ENCODE measurements at places on chromosomes 13 and 19.
A peak's percentile ranks its signal among the peaks of the same experiment; 100 is the strongest.

GRCh38 chr19:34232566-34233481 is 21.5 kb upstream of the GARRE1 start:
- DNase-seq, result peak; percentile 68

GRCh38 chr13:26992951-26993719 is 178.5 kb downstream of the USP12 start:
- no peak for DNase-seq

- DNase-seq, result no peak
Observed at GRCh38 chr19:39199025-39199424, 2.3 kb downstream of the NCCRP1 start.

- DNase-seq, result no peak
Observed at GRCh38 chr13:93411186-93411680, 184.6 kb downstream of the GPC6 start.

- no peak for DNase-seq
Observed at GRCh38 chr19:19745496-19746285, 12.8 kb upstream of the ZNF14 start.

DNA sequence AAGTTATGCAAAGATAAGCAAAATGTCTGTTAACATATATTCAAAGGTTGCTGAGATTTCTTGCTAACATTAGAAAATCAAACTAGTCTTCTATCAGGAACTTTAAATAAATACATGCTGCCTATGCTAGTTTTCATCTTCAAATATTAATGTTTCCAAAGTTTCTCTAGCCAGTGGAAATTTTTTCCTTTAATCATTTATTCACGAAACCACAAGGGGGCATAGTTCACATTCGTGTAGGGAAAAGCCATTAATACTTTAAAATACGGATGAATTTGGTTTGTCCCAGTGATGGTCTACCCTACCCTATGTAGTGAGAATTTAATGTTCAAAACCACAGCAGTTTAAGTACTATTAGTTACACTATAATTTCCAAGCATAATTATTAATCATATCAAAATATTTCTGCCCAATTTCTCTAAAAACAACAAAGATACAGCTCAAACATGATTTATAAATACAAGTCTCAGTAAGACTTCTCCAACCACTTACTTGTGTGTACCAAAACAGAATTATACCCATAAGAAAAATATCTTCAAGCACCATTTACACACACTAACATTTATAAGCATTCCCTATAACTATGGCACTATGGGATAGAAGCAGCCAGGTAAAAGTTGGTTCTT is 16.2 kb downstream of the NUFIP1 start:
- no peak for DNase-seq

DNA sequence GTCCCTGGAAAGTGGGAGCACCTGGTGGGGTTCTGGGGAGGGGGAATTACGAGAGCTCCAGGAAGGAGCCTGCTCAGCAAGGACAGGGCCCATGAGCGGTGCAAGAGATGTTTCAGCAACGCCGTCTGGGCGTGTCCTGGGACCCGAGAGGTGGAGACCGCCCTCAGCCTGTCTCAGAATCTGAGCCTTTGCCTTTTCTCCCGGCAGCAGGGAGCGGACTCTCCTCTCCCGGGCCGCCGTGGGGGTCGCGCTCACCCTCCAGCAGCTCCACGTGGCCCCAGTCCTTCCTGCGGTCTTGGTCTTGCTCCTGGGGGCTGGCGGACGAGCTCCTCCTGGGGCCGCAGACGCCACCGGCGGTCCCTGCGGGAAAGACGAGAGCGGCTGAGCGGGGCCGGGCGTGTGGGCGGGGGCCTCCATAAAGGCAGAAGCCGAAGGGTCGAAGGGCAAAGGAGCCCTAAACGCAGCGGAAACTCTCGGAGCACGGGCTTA is 714 bp downstream of the POLRMT start:
- DNase-seq, result peak; percentile 51

DNA sequence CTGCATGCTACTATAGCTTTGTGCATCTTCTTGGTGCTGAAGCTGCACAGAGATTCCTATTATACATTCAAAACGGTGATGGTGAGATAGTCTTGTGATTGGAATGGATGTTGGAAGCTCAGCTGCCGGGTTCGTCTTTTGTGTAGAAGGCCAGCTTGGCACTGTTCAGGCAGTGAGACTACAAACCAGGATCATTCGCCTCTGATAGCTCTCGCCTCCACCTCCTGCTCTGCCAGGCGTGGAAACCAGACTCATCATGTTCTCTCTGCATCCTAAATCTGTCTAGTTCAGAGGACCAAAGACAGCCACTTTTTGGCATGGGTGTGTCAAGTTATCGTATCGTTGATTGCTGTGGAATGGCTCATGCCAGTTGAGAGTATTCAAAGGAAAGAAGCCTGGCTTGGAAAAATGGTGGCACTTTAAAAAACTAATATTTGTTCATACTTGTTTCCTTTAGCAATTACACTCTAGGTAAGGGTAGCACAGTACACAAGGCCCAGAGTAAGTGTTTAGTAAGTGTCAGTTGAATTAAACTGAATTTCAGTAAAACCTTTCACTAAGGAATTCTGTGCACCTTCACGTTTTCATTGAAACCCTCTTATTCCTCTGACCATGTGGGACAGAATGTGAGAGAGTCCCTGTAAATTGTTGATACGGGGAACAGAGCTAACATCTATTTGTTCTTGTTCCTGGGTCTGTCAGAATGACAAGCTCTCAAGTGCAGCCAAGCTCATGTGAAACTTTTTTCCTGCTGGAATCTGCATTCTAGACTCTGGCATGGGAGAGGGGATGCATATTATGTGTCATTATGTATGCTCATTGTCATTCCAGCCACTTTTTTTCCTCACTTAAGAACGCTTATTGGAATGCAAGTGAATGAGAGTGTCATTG is 69.8 kb downstream of the DPY19L3 start:
- DNase-seq, result no peak

DNA sequence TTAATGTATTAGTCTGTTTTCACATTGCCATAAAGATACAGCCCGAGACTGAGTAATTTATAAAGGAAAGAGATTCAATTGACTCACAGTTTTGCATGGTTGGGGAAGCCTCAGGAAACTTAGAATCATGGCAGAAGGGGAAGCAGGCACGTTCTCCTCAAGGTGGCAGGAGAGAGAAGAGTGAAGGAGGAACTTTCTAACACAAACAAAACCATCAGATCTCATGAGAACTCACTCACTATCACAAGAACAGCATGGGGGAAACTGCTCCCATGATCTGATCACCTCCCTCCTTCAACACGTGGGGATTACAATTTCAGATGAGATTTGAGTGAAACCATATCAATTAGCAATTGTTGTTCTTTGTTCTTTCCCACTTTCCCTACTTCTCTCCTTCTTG is 689.0 kb upstream of the SLITRK1 start:
- no peak for DNase-seq

DNA sequence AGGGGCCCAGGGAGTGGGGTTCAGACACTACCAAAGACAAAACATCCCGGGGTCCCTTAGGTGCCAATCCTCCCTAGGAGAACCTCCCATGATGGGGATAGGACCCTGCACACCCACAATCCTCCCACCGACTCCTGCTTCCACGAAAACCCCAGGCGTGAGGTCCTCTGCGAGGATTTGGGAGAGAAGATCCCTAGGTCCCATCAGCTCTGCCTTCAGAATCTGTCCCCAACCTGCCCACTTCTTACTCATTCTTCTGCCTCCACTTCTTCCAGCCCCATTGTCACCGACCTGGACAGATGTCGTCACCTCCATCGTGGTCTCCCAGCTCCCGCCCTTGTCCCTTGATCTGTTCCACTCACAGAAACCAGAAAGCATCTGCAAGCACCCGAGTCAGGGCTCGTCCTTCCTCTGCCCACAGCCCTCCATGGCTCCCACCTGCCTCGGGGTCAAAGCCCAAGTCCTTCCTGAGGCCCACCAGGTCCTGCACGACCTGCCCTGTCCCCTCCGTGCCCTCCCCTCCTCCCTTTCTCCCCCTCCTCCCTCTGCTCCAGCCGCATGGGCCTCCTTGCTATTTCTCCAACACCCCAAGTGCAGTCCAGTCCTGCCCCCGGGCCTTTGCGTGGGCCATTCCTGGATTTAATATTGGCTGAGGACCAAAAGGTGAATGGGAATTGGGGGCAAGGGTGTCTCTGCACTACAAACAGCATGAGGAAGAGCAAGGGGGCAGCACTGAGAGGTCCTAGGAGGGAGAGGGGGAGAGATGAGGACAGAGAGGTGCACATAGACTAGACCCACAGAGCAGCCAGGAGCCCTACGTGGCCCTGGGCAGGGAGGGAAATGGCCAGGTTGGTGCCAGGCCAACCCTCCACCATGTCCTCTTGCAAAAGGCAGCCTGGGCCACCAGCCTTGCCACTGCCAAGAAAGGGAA is 51.3 kb downstream of the PTPRS start:
- no peak for DNase-seq

DNA sequence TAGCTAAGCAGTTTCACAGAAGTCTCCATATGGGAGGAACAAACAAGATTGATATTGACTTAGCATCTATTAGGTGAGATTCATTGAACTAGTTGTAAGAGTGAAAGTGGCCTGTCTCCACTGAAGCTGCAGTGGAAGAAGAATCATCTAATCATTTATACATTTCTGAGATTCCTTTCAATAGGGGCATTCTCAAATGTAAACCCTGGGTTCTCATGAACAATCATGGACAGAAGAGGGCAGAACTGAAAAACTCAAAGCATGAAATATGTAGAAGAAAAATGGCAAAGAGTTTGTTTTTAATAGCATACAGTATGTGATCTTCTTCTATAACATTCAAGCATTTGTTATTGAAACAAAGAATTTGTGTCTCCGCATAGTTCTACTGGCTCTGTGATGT is 17.6 kb upstream of the POSTN start:
- DNase-seq, result no peak

DNA sequence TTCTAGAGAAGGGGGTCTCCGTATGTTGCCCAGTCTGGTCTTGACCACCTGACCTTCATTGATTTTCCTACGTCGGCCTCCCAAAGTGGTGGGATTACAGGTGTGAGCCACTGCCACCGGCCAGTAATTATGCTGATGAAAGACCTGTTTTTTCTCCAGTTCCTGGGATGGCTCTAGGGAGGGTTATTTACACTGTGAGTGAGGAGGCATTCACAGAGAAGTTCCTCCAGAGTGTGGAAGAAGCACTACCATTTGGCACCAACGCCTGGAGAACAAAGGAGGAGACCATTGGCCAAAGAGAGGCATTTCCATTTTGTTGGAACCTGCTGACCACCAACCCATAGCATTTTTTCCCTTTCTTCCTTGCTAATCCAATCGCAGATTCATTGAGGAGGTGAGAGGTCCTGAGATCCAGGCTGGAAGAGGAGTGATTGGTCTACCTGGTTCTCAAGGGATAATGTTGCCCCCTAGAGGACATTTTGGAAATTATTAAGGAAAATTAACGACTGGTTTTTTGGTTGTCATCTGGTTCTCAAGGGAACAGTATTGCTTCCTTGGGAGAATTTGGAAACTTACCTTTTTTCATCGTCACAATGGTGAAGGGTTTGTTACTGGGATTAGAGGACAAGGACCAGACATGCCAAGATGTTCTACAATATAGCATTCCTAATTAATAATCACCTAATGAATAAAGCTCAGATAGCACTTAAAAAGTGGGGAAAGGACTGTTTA is 5.5 kb upstream of the SAE1 start:
- peak; percentile 78 for DNase-seq

GRCh38 chr13:91295712-91296410 is 51.6 kb upstream of the MIR17HG start:
- no peak for DNase-seq
